ENCODE measurements at places on chromosomes 2 and 18. TPM values are rescaled to one million over a fixed set of nuclear protein-coding genes. Genes with fewer than 3 reads are reported as not detected.

DNA sequence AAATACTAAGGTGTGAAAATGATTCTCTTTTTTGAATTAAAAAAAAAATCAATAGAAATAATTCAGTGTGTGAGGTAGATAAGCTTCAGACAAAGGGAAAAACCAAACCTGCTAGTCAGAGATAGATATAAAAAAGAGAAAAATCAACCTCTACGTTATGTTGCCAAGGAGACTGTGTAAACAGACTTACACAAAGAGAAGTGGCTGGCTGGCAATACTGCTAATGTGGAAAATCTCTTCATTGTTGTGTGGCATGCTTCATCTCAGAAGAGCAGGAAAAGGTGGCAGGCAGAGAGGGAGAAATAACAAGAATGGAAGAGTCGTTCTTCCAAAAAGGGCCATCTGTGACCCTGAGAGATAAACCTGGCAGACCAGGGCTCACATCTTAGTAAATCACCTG, 200.8 kb downstream of the SLC8A1 start:
- DNase-seq = no peak

DNA sequence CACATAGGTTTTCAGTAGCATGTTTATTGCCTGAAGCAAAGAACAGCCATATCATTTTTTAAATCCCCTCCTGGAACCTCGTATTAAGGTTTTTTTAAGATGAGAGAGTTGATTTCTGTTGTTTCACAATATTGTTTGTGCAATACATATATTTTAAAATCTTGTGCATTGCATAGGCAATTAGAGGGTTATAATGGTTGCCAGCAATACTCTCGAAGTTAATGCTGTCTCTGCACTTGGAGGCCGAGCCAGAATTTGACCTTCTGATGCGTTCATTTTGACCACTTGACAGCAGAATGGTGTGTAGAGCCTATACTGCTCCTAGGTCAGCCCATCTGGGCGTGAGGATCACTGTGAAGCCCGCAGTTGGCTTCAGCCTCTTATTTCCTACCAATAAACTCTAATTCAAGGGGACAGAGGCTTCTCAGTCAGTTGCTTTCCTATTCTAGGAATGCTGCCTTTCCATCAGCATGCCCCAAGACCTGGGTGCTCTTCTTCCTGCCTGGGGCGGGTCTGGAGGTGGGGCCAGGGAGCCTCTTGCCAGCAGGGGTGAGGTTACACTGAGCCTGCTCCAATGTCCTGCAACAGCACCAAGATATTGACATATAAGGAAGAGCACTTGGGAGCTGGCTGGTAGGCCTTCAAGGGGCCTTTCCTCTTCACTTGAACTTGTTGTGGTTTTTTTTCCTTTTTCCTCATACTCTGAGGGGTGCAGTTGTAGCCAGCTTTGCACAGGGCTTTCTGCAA, 91.4 kb upstream of the BCL2L11 start:
- DNase-seq = no peak

GRCh38 chr2:17163638-17164037, 354.6 kb downstream of the RAD51AP2 start:
- no peak for DNase-seq

PTGR3 gene
- 43.3 TPM for total RNA-seq

METTL8 gene
- total RNA-seq = 73.3 TPM

THOC1 gene
- 55.4 TPM for total RNA-seq

DNA sequence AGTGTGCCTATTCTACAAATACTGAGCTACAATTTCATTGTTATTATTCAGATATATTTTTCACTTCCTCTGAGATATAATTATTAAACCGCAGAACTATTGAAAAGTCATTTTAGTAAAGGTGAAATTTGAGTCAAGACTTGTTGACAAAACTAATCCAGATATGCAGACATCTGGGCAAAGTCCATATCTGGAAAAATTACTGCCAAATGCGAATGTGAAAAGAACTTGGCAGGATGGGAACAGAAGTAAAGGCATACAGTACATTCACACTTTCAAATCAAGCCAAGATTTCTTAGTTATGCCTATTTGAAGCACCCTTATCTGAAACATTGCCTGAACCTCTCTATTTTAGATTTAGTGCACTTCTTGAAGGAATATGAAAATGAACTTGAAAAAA, 923.6 kb downstream of the CCDC85A start:
- peak; percentile 4 for DNase-seq

- no peak for DNase-seq
Observed at GRCh38 chr18:3156325-3156640, 63.5 kb downstream of the MYOM1 start.

DNA sequence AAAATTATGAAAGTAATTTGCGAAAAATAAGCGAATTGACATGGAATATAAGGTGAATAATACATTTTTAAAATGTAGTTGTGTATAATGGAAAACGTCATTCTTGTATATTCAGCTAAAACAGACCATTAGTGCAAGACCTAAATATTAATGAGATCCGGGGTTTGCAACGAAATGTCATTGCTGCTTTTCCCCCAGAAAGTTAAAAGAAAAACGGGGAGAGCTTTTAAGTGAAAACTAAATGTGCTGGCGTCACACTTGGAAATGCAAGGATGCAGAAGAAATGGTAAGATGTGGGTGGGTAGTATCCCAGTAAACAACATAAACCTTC, 491 bp upstream of the SGO2 start:
- no peak for DNase-seq

MYO5B gene
- total RNA-seq = 0.16 TPM

DNA sequence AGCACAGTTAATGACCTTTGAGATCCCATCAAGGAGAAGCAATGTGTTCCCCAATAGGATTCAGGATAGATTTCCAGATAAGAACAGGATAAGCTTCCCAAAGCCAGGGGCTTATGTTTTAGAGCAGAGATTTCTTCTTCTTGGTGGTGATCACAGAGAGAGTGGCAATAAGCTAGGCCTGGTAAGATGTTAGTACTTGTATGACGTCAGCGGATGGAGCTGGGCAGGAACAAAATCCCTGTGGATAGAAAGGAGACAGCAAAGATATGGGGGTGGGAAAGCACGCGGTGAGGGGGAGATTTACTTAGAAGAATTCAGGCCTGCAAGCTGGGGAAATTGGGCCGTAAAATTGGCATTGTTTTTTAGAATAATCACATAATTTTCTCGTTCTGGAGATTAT, 323.0 kb downstream of the MTX2 start:
- DNase-seq = no peak

SNORC gene
- total RNA-seq = 0.72 TPM

DNA sequence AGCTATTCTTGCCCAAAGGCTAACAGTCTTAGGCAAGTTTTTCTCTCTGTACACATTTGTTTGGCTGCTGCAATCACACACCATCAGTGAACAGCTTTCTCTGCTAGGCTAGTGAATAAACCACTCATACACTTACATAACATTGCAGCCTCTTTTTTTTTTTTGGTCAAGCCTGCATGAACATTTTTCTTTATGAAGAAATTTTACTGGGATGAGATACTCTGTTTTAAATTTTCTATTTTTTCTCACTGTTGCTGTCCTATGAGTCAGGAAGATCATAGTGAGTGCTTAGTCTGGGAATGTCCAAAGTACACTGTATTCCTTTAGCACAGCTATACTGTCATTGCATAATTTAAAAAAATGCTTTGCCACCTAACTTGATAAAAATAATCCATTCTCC, 58.5 kb downstream of the ROCK1 start:
- peak; percentile 87 for DNase-seq

- DNase-seq = peak; percentile 90
Observed at GRCh38 chr2:38178556-38179419, 102.8 kb upstream of the CYP1B1 start.

GRCh38 chr2:9255416-9255815, 48.8 kb downstream of the ASAP2 start:
- DNase-seq = no peak

DNA sequence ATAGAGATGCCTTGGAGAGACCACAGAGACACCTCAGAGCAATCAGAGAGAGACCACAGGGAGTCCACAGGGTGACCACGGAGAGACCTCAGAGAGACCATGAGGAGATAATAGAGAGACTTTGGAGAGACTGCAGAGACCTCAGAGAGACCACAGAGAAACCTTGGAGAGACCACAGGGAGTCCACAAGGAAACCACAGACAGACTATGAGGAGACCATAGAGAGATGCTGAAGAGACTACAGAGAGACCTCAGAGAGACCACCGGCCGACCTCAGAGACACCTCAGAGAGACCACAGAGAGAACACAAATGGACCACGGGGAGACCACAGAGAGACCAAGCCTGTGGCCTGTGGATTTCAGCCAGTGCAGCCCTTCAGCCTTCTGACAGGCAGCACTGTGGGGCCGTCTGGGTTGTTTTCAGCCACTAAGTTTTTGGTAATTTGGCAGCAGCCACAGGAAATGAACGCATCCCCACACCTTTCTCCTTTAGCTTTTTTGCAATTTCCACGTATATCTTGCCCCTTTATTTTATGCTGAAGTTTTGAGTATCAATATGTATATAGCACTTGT, 11.4 kb upstream of the TMEM18 start:
- DNase-seq = no peak

ACYP2 gene
- total RNA-seq = 11.5 TPM

DNA sequence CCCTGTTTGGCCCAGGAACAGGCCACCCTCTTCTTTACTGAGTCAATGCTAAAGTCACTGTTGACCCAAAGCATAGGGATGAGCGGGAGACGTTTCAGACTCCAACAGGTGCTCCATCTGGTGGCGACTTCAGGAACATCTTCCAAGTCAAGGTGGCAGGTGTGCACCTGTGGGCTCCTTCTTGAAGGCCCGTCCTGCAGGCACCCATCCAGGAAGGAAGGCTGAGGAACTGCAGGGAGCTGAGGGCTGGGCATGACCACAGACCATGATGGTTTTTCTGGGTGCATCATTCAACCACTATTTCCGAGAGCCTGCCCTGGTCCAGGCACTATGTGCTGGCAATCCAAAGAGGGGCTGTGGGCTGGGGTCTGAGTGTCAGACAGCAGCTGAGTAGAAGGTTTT, 142.8 kb downstream of the NDUFA10 start:
- DNase-seq = peak; percentile 21

- DNase-seq = no peak
Observed at GRCh38 chr2:24816404-24816803, 23.2 kb downstream of the CENPO start.

CASP10 gene
- 9.1 TPM for total RNA-seq

AGXT gene
- total RNA-seq = not detected

DNA sequence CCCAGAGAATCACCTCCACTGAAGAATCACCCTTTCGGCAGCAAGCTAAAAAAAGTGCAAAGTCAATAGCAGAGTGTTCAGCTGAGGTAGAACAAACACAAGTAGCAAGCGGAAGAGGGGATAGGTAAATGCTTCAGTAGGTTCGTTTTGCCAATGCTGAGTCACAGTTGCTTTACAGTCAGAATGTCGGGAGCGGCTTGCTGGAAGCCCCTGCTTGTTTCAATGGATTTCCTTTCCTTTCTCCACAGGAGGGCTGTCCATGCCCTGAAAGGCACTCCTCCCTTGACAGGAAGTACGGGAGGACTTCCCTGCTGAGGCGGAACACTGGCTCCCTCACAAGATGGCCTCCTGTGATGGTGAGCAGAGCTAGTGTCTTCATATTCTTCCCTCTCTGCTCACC, 146.2 kb upstream of the LYPD1 start:
- DNase-seq = no peak

KCNF1 gene
- total RNA-seq = not detected

MTERF4 gene
- total RNA-seq = 73.4 TPM

GRCh38 chr18:23487738-23488570, 15.4 kb upstream of the RMC1 start:
- DNase-seq = peak; percentile 51

DNA sequence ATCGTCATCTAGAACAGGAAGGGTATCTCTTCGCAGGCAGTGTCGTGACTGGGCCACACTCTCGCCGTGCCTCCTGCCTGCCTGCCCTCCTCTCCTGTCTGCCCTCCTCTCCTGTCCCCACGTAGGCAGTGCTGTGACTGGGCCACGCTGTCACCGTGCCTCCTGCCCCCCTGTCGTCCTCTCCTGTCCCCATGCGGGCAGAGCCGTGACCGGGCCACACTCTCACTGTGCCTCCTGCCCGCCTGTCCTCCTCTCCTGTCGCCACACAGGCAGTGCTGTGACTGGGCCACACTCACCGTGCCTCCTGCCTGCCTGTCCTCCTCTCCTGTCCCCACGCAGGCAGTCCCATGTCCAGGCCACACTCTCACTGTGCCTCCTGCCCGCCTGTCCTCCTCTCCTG, 51.4 kb downstream of the ZNF236 start:
- DNase-seq = no peak

DNA sequence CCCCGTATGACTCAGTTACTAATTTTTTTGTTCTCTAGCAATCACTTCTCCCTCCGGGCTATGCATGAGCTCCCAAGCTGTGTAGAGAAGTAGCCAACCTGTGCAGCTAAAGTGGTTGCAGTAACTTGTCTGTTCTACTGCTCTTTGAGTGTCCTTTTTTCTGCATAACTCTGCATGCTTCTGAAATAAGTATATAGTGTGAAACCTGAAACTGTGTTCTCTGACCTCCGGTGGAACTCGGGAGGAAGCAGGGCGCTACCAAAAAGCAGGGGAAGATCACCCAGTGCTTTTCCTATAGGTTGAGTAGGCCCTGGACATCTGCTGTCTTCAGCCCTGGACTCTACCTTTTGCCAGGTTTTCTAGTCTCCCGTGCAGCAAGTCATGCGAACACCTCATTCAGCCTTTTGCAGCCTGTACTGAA, 47.8 kb downstream of the PHLPP1 start:
- no peak for DNase-seq

PLA2R1 gene
- total RNA-seq = 27.0 TPM

DNA sequence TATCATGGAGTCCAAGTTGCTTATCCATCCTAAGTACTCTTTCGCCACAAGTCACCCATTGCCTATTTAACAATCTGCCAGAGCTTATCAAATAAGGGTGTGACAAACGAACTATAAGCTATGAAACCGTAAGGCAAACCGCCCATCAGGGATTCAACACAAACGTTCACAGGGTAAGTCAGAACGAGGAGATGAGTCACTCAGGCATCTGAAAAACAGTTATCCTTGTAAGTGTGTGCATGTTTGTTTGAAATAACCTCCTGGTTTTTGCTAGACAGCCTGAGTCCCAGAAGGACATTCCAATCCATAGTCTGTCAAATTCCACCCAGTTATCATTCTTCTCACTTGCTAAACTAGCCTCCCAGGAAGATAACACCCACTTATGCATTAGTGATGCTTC, 299.1 kb downstream of the PAX3 start:
- peak; percentile 1 for DNase-seq

PAX3 gene
- total RNA-seq = not detected

GRCh38 chr2:15892151-15892880, 48.0 kb upstream of the MYCN start:
- DNase-seq = no peak

DNA sequence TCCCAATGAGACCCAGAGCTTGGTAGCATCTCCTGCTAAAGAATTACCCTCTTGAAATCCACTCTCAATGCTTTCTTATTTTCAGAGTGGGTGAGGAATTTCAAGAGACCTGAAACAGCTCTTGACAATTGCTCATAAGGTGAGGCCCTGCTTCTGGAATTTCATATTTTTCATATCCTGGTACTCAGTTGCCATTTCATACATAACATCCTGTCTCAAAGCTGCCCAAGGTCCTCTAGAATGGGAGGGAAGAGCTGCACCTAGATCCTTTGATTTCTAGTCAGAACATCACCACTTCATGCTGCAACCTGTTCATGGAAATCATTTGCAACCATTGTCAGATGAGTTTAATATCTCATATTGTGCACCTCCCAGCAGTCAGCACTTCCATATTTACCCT, 404.8 kb upstream of the GALNT5 start:
- no peak for DNase-seq

CFC1 gene
- not detected for total RNA-seq

ERBB4 gene
- total RNA-seq = 0.16 TPM

GRCh38 chr18:50105027-50105426, 89.9 kb downstream of the MYO5B start:
- no peak for DNase-seq

- peak; percentile 34 for DNase-seq
Observed at GRCh38 chr2:227939271-227940027, 68.0 kb downstream of the DAW1 start.

C2orf72 gene
- not detected for total RNA-seq

Measured in fibroblast of the aortic adventitia (primary cell).